ENCODE measurements at places on chromosomes 2 and 18.

- H3K27me3 ChIP-seq: no peaks in the 10 kb centered on the region
- no peak for DNase-seq
Observed at GRCh38 chr2:109171444-109172334, 42.7 kb downstream of the SH3RF3 start.

DNA sequence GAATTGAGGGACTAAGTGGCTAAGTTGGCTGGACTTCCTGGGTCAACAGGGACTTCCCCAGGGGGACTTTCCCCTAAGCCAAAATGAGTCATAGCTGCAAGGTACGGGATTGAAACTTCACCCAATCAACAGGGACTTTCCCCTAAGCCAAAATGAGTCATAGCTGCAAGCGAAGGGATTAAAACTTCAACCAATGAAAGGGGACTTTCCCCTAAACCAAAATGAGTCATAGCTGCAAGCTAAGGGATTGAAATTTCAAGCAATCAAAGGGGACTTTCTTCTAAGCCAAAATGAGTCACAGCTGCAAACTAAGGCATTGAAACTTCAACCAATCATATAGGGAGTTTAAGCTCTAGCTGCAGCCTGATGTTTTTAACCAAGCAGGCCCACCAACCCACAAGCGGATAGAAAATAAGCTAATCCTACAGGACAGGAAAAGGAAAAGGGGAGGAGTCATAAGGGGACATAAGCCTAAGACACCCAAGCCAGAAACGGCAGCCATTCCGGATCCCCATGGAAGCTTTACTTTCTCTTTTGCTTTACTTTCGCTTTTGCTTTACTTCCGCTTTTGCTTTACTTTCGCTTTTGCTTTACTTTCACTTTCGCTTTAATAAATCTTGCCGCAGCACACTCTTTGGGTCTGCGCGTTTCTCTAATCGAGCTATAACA lies 1375.4 kb upstream of the CELF4 start:
- H3K27me3 ChIP-seq: no peaks in the 10 kb centered on the region
- H3K4me3 ChIP-seq: no peak overlapping the region
- no peak for DNase-seq
- H3K27ac ChIP-seq: no peak overlapping the region

DNA sequence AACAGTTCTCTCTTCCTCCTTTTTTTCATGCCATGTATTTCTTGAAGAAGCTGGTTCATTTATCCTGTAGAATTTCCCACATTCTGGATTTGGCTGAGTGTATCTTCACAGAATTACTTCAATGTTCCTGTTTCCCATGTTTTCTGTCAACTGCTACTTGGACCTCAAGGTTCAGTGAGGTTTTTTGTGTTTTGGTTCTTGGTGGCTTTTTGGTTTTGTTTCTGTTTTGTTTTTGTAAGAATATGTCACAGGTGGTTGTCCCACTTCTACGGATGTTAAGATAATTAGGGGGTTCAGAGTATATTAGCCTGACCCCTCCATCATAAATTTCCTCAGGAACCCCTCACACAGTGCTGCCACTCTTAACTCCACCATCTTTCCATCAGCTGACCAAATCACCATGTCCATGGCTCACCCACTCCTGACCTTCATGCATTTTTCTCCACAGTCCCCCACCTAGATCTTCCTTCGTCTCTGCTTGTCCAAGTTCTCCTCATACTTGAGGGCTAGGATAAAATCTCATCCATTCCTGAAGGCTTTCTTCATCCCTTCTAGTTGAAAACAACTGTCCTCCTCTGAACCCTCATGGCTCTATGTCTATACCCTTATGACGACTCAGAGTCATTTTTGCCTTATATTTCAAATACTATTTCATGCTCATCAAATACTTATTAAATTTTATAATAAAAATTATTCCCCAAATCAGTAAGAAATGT lies 40.4 kb downstream of the PLEKHM3 start:
- no peak overlapping the region for H3K27ac ChIP-seq
- H3K27me3 ChIP-seq: no peaks in the 10 kb centered on the region
- H3K4me3 ChIP-seq: no peak overlapping the region
- no peak for DNase-seq
- H3K4me1 ChIP-seq: no peaks in the 10 kb centered on the region

- DNase-seq: no peak
- no peaks in the 10 kb centered on the region for H3K27me3 ChIP-seq
- H3K4me1 ChIP-seq: no peaks in the 10 kb centered on the region
- no peaks in the 10 kb centered on the region for H3K36me3 ChIP-seq
Observed at GRCh38 chr2:14417551-14417950, 215.0 kb upstream of the LRATD1 start.

DNA sequence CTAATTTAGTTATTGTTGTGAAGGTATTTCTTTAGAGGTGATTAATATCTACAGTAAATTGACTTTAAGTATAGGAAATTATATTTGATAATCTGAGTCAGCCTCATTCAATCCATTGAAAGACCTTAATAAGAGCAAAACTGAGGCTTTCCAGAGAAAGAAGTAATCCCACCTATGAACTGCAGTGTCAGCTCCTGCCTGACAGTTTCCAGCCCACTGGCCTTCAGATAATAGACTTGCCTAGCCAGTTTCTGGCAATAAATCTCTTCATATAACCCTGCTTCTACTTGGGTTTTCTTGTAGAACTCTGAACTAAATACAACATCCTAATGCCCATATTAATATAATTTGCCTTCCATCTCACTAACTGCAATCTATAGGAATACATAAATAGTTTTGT lies 437.9 kb upstream of the UBE2E3 start:
- no peaks in the 10 kb centered on the region for H3K27me3 ChIP-seq
- no peak for DNase-seq
- no peak overlapping the region for H3K27ac ChIP-seq
- H3K36me3 ChIP-seq: no peaks in the 10 kb centered on the region
- H3K4me1 ChIP-seq: no peaks in the 10 kb centered on the region

DNA sequence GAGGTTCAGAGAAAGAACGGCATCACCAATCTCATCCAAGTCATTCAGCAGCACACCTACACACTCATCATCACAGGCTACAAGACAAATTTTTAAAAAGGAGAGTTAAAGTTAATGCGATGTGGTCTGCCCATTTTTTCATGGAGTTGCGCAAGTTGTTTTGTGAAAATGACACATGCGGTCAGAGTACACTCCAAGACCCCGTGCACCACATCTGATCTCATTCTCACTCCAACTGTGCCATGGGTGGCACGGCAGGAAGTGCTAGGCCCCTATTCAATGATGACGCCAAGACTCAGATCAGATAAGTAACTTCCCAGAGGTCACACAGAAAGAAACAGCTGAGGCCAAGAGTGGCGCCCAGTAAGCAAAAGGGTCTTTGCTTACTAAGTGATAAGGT lies 119.8 kb downstream of the LAMA1 start:
- H3K4me3 ChIP-seq: no peak overlapping the region
- H3K27me3 ChIP-seq: no peaks in the 10 kb centered on the region
- peaks cover 10% of the 10 kb centered on the region for H3K36me3 ChIP-seq
- no peak for DNase-seq

GRCh38 chr2:105443617-105444598 lies 45.1 kb upstream of the FHL2 start:
- H3K4me1 ChIP-seq: peaks cover 2% of the 10 kb centered on the region
- H3K27ac ChIP-seq: no peak overlapping the region
- no peaks in the 10 kb centered on the region for H3K27me3 ChIP-seq

DNA sequence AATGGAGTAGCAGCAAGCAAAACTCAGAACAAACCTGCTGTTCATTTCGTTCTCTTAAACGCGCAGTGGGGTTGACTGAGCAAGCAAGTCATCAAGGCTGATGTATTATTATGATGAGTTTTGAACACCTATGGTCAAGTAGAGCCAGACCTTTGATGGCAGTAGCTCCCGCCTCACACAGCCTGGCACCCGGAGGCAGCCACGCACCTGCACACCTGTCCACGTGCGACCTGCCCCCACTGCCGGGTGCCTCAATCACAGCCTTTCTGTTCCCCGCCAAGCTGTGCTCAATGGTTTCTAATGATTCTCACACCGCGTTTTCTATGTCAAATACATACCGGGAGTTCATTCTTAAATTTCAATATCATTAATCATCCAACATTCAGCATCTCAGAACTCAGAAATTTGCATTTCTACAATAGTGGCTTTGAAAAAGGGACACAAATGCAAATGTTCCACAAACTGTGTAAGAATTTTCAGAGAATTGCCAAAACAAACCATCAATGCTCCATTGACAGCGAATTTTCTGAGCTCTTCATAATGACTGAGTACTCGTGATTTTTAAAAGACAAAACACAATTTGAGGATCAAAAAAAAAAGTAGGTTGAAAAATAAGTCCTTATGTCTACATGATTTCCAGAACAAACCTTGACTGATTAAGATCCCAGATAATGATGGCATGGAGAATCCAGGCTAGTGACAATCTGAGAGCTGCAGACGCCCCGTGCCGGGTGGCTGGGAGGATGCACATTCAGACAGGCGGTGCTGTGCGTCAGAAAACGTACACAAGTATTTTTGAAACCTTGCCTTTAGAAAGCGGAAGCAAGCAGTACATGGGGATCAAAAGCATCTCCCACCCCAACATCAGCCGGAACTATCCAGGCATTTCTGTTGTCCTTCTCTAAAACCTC lies 56.6 kb downstream of the HDAC4 start:
- no peak overlapping the region for H3K4me3 ChIP-seq
- H3K4me1 ChIP-seq: no peaks in the 10 kb centered on the region
- H3K27me3 ChIP-seq: no peaks in the 10 kb centered on the region
- H3K27ac ChIP-seq: no peak overlapping the region
- H3K36me3 ChIP-seq: no peaks in the 10 kb centered on the region
- no peak for DNase-seq

DNA sequence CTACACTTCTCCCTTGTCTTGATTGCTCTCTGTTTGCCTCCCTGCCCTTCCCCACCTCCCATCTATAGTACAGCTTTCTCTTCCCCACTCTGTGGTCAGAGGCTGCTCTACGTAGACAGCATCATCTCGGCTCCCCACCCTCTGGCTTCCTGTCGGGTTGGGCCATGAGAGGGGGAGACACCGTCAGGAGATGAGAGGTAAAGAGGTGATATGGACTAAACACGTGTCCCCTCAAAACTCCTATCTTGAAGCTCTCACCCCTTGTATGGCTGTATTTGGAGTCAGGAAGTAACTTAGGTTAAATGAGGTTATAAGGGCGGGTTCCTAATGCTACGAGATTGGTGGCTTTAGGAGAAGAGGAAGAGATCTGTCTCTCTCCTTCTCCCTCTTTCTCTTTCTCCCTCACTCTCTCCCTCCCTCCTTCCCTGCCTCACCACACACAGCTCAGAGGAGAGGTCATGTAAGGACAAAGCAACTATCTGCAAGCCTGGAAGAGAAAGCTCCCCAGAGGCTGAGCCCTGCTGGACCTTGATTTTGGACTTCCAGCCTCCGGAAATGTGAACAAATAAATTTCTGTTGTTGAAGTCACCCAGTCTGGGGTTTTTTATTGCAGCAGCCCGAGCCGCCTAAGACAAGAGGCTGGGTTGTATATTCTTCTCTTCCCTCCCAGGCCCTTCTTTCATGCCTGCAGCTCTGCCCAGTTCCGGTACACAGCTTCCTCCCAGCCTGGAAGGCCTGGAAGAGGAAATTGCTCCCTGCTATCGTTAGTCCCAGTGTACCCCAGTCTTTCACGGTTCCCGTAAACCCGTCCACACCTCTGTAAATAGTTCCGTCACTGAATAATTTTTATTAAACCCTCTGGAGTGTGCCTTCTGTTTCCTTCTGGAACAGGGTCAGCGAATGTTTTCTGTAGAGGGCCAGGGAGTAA lies 138.0 kb downstream of the AKAIN1 start:
- no peaks in the 10 kb centered on the region for H3K27me3 ChIP-seq
- H3K27ac ChIP-seq: no peak overlapping the region
- H3K4me3 ChIP-seq: no peak overlapping the region
- no peak for DNase-seq
- no peaks in the 10 kb centered on the region for H3K36me3 ChIP-seq

GRCh38 chr2:215746887-215747615 lies 266.3 kb downstream of the MREG start:
- H3K27me3 ChIP-seq: no peaks in the 10 kb centered on the region
- no peak overlapping the region for H3K27ac ChIP-seq
- no peak for DNase-seq
- no peak overlapping the region for H3K4me3 ChIP-seq
- H3K36me3 ChIP-seq: no peaks in the 10 kb centered on the region

DNA sequence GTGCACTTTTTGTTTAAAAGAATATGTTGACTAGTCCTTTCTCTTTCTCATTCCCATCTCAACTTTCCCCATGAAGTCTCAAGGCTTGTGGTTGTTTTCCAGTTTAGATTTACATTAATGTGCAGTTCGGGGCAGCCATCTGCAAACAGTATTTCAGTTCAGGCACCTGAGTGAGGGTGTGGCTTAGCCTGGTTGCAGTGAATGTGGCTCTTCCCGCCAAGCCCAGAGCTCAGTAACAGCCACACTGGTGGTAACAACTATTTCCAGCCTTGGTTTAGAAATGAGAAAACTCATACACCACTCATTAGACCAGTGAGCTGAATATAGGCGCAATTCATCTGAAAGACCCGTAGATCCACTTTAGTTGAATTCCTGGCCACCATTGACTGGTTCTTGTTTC lies 394.3 kb downstream of the CMPK2 start:
- H3K4me3 ChIP-seq: no peak overlapping the region
- no peaks in the 10 kb centered on the region for H3K36me3 ChIP-seq
- no peak for DNase-seq

GRCh38 chr18:26406324-26406723 lies 142.0 kb downstream of the KCTD1 start:
- no peak overlapping the region for H3K4me3 ChIP-seq
- H3K36me3 ChIP-seq: no peaks in the 10 kb centered on the region
- no peaks in the 10 kb centered on the region for H3K27me3 ChIP-seq

GRCh38 chr2:60439219-60439974 lies 114.1 kb downstream of the BCL11A start:
- peaks cover 4% of the 10 kb centered on the region for H3K4me1 ChIP-seq
- no peak overlapping the region for H3K27ac ChIP-seq
- no peaks in the 10 kb centered on the region for H3K27me3 ChIP-seq
- no peak for DNase-seq

- no peak overlapping the region for H3K4me3 ChIP-seq
- H3K27me3 ChIP-seq: no peaks in the 10 kb centered on the region
- DNase-seq: no peak
- no peak overlapping the region for H3K27ac ChIP-seq
- H3K36me3 ChIP-seq: no peaks in the 10 kb centered on the region
Observed at GRCh38 chr18:8416212-8417019, 192.8 kb upstream of the RAB12 start.

All from H1 (cell line).